ENCODE measurements at places on chromosomes 6 and 20. TPM values are rescaled to one million over a fixed set of nuclear protein-coding genes. Genes with fewer than 3 reads are reported as not detected.

CHD6 gene
- total RNA-seq, result 33.3 TPM

LST1 gene
- 0.48 TPM for total RNA-seq

HLA-A gene
- 332 TPM for total RNA-seq

NOL7 gene
- 80.4 TPM for total RNA-seq

LYRM2 gene
- 14.4 TPM for total RNA-seq

CGA gene
- not detected for total RNA-seq

SEC23B gene
- total RNA-seq, result 37.1 TPM
